Chondrocyte (in vitro differentiated cells): ENCODE measurements at places on chromosomes 3 and 15. TPM values are rescaled to one million over a fixed set of nuclear protein-coding genes. Genes with fewer than 3 reads are reported as not detected.

Gene WDR72
- total RNA-seq = 0.17 TPM in 1 of 3 replicates, not detected in the others

Gene TRPM1
- total RNA-seq = not detected in 3 replicates

Gene GCNT3
- 0.51 to 0.79 TPM (median 0.70 TPM) in 3 replicates for total RNA-seq

Gene SKOR1
- total RNA-seq = 0.15 to 0.27 TPM (median 0.22 TPM) in 3 replicates

Gene PLA2G4E
- not detected in 3 replicates for total RNA-seq

Gene PRSS50
- total RNA-seq = not detected in 3 replicates

Gene SEMA5B
- 3.1 to 68.8 TPM (median 68.4 TPM) in 3 replicates for total RNA-seq

Gene TMEM108
- total RNA-seq = 1.7 to 7.1 TPM (median 5.6 TPM) in 3 replicates

DNA sequence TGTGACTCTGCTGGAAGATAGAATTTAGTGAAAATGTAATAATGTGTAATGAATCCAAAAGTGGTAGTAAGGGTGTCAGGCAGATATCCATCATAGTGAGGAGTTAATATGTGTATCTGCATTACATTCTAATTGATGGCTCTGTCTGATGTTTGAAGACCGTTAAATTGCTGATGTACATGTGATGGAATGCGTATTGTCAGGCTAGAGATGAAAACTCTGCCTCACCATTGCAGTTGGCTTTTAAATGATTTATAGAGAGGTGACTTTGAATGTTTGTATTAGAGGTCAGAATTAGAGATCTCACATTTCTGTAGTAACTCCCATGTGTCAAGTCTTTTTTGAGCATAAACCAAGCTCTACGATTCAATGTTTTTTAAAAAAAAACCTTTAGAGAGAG is 234.6 kb downstream of the NAALADL2 start:
- H3K27me3 ChIP-seq = no peaks in the 10 kb centered on the region
- no peak overlapping the region for H3K4me3 ChIP-seq
- no peak for DNase-seq
- peaks cover 7% of the 10 kb centered on the region for H3K4me1 ChIP-seq
- H3K36me3 ChIP-seq = no peaks in the 10 kb centered on the region

- no peaks in the 10 kb centered on the region for H3K4me1 ChIP-seq
- H3K27ac ChIP-seq = no peak overlapping the region
- DNase-seq = no peak
- H3K36me3 ChIP-seq = no peaks in the 10 kb centered on the region
Observed at GRCh38 chr15:72833561-72833960, 50.0 kb upstream of the ADPGK start.

DNA sequence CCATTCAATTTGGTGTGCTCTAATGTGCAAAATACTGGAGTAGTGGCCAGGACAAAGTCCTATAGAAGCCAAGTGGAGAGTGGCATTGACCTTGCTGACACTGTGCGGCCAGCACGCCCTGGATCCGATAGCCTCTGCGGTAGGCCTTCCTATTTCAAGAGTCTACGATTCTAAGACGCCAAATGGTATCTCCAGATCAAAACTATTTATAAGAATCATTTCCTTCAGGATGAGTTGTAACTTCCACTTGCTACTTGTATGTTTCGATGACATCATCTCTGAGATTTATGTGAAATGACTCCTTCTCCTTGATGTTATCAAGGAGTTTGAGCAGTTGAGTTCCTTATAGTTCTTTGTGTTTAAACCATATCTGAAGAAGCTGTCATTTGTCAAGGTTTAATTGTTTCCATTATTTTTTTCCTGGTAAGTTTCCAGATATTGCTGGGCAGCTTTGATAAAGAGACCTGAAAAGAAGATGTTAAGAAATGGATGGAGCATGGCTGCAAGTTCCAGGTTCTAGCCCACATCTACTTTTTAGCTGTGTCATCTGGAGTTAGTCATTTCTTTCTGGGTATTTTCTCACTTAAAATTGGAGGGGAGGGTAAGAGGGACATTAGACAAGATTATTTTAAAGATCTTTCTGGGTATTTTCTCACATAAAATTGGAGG is 71.8 kb downstream of the TMEM44 start:
- H3K27ac ChIP-seq = no peak overlapping the region
- H3K4me3 ChIP-seq = no peak overlapping the region
- H3K36me3 ChIP-seq = no peaks in the 10 kb centered on the region
- no peaks in the 10 kb centered on the region for H3K27me3 ChIP-seq
- no peak for DNase-seq

- H3K4me3 ChIP-seq = peak overlapping the region; percentile 21
- H3K36me3 ChIP-seq = no peaks in the 10 kb centered on the region
- peaks cover 18% of the 10 kb centered on the region for H3K4me1 ChIP-seq
- no peak for DNase-seq
- H3K27me3 ChIP-seq = no peaks in the 10 kb centered on the region
Observed at GRCh38 chr3:80190051-80190450, 422.3 kb upstream of the ROBO1 start.

GRCh38 chr15:90780916-90781315 is 63.8 kb downstream of the BLM start:
- no peak overlapping the region for H3K27ac ChIP-seq
- no peaks in the 10 kb centered on the region for H3K27me3 ChIP-seq
- no peak for DNase-seq
- no peak overlapping the region for H3K4me3 ChIP-seq
- peaks cover 5% of the 10 kb centered on the region for H3K4me1 ChIP-seq

DNA sequence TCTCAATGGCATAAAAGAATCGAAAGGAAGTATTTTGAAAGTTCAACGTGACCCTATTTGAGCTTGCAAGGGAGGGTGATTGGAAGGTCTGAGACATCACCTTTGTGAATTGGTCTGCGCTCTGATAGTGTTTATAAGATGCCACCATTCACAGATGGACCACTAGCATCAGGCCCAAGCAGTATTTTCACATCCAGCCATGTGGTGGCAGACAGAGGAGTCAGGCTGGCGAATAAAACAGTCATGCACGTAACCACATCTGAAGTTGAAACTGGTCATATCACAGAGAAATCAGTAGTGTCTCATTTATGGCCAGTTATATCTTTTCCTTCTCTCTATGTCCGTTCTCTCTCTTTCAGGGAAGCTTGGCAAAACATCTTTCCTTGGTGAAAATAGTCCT is 170.1 kb upstream of the ONECUT1 start:
- no peak for DNase-seq
- no peak overlapping the region for H3K27ac ChIP-seq
- peaks cover 2% of the 10 kb centered on the region for H3K27me3 ChIP-seq
- H3K4me1 ChIP-seq = no peaks in the 10 kb centered on the region
- no peaks in the 10 kb centered on the region for H3K36me3 ChIP-seq
- no peak overlapping the region for H3K4me3 ChIP-seq

DNA sequence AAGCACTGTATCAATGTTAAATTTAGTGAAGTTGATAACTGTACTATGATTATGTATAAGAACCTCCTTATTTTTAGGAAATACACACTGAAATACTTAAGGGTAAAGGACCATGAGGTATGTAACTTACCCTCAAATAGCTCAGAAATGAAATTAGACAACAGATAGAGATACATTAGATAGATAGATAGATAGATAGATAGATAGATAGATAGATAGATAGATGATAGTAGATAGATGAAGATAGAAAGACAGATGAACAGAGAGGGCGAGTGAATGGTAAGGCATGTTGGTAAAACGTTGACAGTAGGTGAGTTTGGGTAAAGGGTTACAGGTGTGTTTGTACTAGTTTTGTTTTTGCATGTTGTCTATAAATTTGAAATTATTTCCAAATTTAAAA is 38.0 kb upstream of the ACAN start:
- H3K36me3 ChIP-seq = peaks cover 4% of the 10 kb centered on the region
- H3K27me3 ChIP-seq = peaks cover 9% of the 10 kb centered on the region
- peaks cover 11% of the 10 kb centered on the region for H3K4me1 ChIP-seq

- no peak overlapping the region for H3K4me3 ChIP-seq
- H3K27me3 ChIP-seq = no peaks in the 10 kb centered on the region
- H3K4me1 ChIP-seq = no peaks in the 10 kb centered on the region
- no peak for DNase-seq
- no peak overlapping the region for H3K27ac ChIP-seq
Observed at GRCh38 chr15:76245072-76245610, 66.1 kb downstream of the ETFA start.

DNA sequence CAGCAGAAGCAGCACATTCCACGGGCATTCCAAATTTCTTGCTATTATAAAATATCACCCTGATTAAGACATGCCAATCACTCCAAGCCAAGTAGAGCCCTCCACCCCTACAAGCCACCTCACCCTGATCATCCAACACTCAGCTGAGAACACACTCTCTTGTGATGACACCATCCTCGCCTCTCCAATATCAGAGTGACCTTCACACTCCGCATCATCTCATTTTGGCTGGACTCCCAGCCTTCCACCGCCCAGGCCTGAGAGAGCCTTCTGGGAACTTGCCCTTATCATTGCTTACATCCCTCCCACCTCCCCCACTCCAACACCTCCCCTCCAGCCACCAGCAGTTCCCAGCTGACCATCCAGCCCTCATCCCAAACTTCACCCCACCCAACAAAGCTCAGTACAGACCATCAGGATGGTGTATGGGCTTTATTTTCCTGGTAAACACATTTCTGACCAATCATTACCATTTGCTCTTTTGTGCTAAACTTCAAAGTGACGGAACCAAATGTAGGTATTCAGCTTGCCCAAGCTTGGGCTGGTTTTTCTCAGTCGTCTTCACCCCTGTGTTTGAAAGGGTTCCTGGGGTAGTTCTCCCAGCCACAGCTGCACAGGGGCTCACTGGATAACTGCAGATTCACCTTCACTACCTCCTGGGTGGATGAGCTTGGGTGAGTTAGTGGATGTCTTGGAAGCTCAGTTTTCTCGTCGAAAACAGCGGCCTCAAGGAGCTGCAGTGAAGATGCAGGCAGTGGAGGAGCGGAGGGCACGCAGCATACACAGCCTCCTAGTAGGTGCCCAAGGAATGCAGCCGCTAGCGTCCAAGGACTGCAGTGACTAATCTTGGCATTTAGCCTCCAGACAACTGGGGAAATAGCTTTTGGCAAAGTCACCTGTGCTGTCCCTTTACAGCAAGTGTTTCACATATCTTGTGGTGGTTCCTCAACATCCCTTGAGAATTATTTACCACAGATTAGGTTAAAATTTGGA is 115.1 kb downstream of the LIPC start:
- DNase-seq = no peak
- H3K4me1 ChIP-seq = peaks cover 51% of the 10 kb centered on the region
- H3K27ac ChIP-seq = peak overlapping the region; percentile 67
- no peak overlapping the region for H3K4me3 ChIP-seq
- no peaks in the 10 kb centered on the region for H3K36me3 ChIP-seq

DNA sequence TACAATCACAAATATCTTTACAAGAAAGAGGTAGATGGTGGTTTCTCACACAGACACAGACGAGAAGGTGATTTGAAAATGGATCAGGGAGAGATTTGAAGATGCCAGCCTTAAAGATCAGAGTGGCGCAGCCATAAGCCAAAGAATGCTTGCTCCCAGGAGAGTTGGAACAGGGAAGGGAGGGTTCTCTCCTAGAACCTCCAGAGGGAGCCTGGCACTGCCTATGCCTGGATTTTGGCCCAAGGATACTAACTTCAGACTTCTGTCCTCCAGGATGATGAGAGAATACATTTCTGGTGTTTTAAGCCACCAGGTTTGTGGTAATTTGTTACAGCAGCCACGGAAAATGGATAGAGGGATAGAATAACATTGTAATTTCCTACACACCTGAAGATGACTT is 279.1 kb downstream of the FAM43A start:
- no peak overlapping the region for H3K27ac ChIP-seq
- H3K4me3 ChIP-seq = no peak overlapping the region
- no peaks in the 10 kb centered on the region for H3K4me1 ChIP-seq
- peaks cover 16% of the 10 kb centered on the region for H3K27me3 ChIP-seq
- no peaks in the 10 kb centered on the region for H3K36me3 ChIP-seq

GRCh38 chr3:180085122-180085710 is 48.5 kb upstream of the PEX5L start:
- H3K27ac ChIP-seq = no peak overlapping the region
- H3K4me1 ChIP-seq = no peaks in the 10 kb centered on the region
- no peak overlapping the region for H3K4me3 ChIP-seq
- no peaks in the 10 kb centered on the region for H3K27me3 ChIP-seq
- H3K36me3 ChIP-seq = no peaks in the 10 kb centered on the region
- DNase-seq = no peak

- H3K27me3 ChIP-seq = no peaks in the 10 kb centered on the region
- H3K36me3 ChIP-seq = peaks cover 4% of the 10 kb centered on the region
- DNase-seq = no peak
Observed at GRCh38 chr3:20682573-20682972, 496.6 kb upstream of the SGO1 start.

GRCh38 chr3:173993299-173993698 is 595.8 kb downstream of the NLGN1 start:
- H3K27me3 ChIP-seq = no peaks in the 10 kb centered on the region
- H3K36me3 ChIP-seq = no peaks in the 10 kb centered on the region
- no peak overlapping the region for H3K4me3 ChIP-seq
- H3K4me1 ChIP-seq = peaks cover 11% of the 10 kb centered on the region

- no peak overlapping the region for H3K4me3 ChIP-seq
- H3K27me3 ChIP-seq = peaks cover 13% of the 10 kb centered on the region
- H3K36me3 ChIP-seq = no peaks in the 10 kb centered on the region
- no peak overlapping the region for H3K27ac ChIP-seq
- no peaks in the 10 kb centered on the region for H3K4me1 ChIP-seq
Observed at GRCh38 chr3:53550005-53550620, 55.7 kb downstream of the CACNA1D start.

DNA sequence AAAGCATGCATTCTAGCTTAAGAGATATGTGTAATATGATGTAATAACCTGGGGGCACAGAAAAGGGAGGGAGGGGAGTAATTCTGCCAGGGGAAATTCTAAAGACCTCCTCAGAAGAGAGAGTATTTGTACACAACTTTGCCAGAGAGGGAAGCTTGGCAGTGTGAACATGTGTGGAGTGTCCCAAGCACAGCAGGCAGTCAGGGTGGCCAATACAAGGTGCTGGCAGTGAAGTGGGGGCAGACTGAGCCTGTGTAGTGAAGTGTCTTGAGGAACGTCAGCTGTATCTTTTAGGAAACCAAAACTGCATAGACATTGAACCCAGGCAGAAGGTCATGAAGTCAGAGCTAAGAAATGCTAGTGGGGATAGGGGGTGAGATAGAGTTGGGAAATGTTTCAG is 29.7 kb upstream of the TMEM42 start:
- no peaks in the 10 kb centered on the region for H3K27me3 ChIP-seq
- peaks cover 8% of the 10 kb centered on the region for H3K36me3 ChIP-seq
- H3K4me3 ChIP-seq = no peak overlapping the region

GRCh38 chr3:53293867-53294266 is 38.0 kb upstream of the TKT start:
- H3K27me3 ChIP-seq = no peaks in the 10 kb centered on the region
- no peaks in the 10 kb centered on the region for H3K4me1 ChIP-seq
- no peak overlapping the region for H3K27ac ChIP-seq
- DNase-seq = no peak
- peaks cover 9% of the 10 kb centered on the region for H3K36me3 ChIP-seq

GRCh38 chr15:38479266-38479665 is 25.3 kb downstream of the FAM98B start:
- H3K27me3 ChIP-seq = no peaks in the 10 kb centered on the region
- peaks cover 10% of the 10 kb centered on the region for H3K36me3 ChIP-seq
- H3K4me3 ChIP-seq = no peak overlapping the region
- H3K27ac ChIP-seq = peak overlapping the region; percentile 65

DNA sequence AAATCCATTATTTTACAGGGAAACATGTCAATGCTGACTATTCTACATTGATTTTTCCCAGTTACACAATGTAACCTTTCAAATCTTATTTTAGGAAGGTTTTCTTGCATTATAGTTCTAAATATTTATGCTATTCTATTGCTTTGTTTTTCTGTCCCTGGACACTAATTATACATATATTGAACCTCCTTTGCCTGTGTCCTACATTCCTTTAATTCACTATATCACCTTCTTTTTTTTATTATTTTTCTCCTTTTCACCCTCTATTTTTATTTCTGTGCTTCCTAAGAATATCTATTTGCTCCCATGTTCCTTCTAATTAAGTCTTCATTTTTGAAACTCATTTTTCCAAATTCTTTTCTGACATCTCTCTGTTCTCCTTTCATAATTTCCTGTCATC is 259.2 kb downstream of the TJP1 start:
- DNase-seq = no peak
- no peaks in the 10 kb centered on the region for H3K4me1 ChIP-seq
- peaks cover 25% of the 10 kb centered on the region for H3K27me3 ChIP-seq
- no peak overlapping the region for H3K27ac ChIP-seq
- peaks cover 6% of the 10 kb centered on the region for H3K36me3 ChIP-seq
